ENCODE measurements at places on chromosomes 11 and 22.
A peak's percentile ranks its signal among the peaks of the same experiment; 100 is the strongest.

DNA sequence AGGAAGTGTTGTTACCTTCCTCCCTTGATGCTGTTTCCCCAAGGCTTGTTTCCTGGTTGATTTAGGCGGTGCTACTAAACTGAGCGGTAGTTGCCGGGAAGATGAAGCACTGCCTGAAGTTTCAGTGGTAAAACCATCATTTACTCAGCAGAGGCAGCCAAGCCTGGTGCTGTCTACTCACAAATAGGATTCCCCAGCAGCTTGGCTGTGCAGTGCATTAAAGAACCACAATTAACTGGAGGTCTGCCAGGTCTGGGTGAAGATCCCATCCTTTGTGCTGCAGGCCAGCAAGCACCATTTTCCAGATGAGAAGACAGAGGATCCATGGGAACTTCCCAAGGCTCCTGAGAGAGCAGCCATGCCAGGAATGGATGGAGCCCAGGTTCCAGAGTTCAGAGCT lies 231.9 kb upstream of the E2F8 start:
- DNase-seq = no peak

GRCh38 chr11:121466063-121466794 lies 13.5 kb upstream of the SORL1-AS1 start:
- peak; percentile 75 for DNase-seq

GRCh38 chr22:20456722-20457076 lies 19.1 kb upstream of the SCARF2 start:
- no peak for DNase-seq

DNA sequence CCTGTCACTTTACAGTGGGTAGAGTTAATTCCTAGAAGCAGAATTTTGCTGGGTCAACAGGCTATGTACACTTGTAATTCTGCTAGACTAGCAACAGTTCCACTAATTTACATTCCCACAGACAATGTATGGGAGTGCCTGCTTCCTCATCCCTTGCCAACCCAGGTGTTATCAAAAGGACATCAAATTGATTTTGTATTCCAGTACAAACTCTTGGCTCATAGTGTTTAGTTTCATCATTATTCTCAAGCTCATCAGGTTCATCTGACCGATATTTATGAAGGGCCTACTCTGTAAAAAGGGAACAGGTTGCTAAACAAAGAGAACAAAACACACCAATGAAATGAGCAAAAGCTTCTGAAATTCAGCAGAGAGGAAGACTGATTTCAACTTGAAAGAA lies 30.7 kb downstream of the PITPNB start:
- no peak for DNase-seq

DNA sequence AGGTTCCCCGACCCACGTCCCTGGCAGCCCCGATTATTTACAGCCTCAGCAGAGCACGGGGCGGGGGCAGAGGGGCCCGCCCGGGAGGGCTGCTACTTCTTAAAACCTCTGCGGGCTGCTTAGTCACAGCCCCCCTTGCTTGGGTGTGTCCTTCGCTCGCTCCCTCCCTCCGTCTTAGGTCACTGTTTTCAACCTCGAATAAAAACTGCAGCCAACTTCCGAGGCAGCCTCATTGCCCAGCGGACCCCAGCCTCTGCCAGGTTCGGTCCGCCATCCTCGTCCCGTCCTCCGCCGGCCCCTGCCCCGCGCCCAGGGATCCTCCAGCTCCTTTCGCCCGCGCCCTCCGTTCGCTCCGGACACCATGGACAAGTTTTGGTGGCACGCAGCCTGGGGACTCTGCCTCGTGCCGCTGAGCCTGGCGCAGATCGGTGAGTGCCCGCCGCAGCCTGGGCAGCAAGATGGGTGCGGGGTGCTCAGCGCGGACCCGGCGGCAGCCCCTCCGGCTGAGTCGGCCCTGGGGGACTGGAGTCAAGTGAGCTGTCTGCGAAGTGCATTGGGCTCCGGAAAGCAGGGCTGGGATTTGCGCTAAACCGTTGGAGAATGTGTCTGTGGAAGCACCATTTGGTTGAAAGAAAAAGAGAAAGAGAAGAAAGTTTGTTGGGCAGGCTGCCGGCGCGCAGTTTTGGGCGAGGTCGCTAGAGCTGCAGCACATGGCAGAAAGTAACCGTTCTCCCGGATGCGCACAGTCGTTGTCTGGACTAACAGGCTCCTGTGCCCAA lies at the start of gene CD44:
Gene CD44, plus strand, starts transcription at position 229 of the 779 bp plus-strand sequence. Its CDS starts 133 bp downstream, at position 362.
- peak; percentile 94 for DNase-seq

DNA sequence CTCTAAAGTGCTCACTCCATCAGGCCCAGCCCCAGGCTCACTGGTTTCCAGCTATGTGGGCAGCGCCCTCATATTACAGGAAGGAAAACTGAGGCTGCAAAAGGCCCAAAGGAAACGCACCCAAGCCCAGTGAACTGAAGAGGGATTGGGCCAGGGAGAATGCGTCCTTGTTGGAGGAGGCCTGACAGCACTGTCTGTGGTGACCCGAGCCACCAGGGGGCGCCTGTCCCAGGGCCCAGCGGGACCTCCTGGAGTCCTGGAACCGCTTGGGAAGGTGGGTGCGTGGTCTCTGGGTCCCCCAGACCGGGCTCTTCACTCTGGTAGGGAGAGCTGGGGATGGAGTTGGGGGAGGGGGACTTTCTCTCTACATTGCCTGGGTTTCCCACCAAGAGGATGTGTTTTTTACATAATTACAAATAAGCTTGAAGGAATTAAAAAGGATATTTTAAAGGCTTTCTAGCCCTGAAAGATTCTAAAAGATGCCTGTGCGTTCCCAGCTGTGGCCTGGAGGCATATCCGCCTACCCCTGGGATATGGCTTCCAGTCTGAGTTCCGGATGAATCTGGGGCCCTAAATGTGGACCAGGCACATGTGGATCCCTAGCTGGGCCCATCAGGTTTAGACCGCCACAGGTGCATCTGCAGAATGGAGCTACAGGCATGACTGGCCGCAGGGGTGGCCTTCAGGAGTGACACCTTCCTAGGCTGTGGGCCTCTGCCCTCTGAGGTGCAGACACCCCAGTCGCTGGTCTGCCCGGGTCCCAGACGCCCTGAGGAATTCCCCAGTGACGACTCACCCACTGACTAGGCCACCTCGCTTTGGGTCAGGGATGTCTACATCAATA lies 4.2 kb downstream of the SPI1 start:
- peak; percentile 84 for DNase-seq

DNA sequence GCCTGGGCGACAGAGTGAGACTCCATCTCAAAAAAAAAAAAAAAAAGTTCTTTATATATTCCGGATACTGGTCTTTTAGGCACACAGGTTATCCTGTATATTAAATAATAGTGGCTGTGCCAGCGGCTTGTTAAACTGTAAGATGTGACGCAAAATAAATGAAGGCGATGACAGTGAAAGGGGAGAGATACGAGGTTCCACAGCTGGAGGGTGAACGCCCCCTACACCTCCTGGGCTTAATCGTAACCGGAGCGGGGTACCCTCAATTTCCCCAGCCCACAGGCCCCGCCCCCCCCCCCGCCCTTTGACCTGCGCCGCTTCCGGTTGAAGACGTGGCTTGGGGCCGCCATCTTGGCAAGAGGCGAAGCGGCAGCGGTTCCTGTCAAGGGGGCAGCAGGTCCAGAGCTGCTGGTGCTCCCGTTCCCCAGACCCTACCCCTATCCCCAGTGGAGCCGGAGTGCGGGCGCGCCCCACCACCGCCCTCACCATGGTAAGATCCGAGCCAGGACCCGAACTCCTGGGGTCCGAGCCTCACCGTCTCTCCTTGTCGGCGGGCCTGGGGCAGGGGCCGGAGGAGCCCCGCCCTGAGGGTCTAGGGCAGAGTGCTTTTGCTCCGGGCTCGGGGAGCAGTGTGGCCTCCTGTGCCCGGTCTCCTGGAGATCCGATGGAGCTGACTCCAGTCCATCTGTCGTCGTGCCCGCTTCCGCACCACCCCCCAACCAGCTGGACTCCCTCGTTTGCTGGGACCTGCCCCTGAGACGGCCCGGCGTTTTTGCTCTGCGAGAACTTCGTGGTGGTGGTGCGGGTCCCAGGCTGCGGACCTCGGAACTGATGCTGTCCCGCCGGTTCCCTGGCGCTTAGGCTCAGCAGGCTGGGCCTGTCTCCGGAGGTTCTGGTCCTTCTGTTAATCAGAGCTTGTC lies at the start of gene ARCN1:
Gene ARCN1, plus strand, starts transcription at position 349 of the 920 bp plus-strand sequence. Its CDS starts 139 bp downstream, at position 488.
- DNase-seq = peak; percentile 76

GRCh38 chr11:57338142-57338541 lies at the start of gene P2RX3:
Gene P2RX3, plus strand, starts transcription at chr11:57338352. Its CDS starts 199 bp downstream, at chr11:57338551.
- no peak for DNase-seq

DNA sequence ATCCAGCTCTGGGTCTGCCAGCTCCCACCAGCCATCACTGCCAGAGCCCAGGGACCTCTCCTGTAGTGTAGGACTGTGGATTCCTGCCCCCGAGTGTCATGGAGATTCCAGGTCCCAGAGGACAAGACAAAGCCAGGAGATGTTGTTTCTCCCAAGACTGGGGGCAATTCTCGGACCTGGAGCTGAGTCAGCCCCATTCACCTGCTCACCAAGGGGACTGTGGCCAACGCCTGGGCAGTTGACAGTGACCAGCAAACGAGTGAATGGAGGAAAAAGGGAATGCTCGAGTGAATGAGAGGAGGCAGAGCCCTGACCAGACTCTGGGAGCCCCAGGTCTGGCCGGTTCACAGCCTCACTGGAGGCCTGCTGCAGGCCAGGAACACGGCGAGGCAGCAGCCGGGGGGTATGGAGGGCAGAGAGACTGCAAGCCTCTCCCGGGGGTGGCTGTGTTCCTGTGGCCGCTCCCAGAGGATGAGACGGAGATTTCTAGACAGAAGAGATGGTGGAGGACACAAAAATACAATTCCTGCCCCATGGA lies 61.3 kb upstream of the PRR5 start:
- no peak for DNase-seq

GRCh38 chr11:74731301-74732094 lies at the start of gene CHRDL2:
Gene CHRDL2, minus strand, starts transcription at chr11:74731426. Its CDS starts 538 bp downstream, at chr11:74730888.
- no peak for DNase-seq

GRCh38 chr22:44677871-44678555 lies 24.0 kb upstream of the PRR5 start:
- DNase-seq = no peak

- peak; percentile 40 for DNase-seq
These were observed 61.7 kb downstream of the PARVB start for GRCh38 chr22:44085743-44086270.

DNA sequence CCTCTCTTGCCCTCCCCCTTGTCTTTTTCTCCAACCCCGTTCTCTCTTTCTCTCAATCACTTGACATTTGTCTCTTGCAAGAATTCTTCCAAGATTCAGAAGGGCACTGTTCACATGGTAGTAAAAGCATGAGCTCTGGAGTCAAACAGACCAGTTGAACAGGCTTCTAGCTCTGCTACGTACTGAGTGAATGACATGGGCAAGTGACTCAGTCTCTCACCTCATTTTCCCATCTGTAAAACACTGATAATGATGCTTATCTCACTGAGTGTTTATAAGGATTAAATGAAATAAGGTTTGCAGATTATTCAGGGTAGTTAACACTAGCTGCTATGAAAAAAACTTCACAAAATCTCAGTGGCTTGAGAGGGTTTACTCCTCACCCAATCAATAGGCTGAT lies 5.9 kb upstream of the IL10RA start:
- no peak for DNase-seq

DNA sequence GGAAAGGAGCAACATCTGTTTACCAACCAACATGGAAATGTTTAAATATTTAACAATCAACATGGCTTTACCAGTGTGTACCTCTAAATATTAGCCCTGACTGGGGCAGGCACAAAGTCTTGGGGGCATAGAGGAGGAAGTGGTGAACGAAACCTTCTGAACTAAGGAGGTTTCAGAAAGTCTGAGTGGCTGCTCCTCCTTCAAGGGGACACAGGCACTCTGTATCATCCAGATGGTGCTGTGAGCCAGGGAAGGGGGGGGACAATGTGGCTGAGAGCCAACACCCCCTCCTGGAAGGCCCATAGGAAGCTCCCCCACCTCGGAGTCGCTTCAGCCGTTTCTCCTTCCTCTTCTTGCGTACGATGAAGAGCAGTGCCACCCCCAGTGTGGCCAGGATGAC lies 107.7 kb downstream of the CEP164 start:
- DNase-seq = no peak

GRCh38 chr11:73258104-73259035 lies 13.8 kb upstream of the P2RY6 start:
- DNase-seq = no peak

GRCh38 chr11:2447951-2448650 lies 3.3 kb downstream of the KCNQ1 start:
- no peak for DNase-seq

DNA sequence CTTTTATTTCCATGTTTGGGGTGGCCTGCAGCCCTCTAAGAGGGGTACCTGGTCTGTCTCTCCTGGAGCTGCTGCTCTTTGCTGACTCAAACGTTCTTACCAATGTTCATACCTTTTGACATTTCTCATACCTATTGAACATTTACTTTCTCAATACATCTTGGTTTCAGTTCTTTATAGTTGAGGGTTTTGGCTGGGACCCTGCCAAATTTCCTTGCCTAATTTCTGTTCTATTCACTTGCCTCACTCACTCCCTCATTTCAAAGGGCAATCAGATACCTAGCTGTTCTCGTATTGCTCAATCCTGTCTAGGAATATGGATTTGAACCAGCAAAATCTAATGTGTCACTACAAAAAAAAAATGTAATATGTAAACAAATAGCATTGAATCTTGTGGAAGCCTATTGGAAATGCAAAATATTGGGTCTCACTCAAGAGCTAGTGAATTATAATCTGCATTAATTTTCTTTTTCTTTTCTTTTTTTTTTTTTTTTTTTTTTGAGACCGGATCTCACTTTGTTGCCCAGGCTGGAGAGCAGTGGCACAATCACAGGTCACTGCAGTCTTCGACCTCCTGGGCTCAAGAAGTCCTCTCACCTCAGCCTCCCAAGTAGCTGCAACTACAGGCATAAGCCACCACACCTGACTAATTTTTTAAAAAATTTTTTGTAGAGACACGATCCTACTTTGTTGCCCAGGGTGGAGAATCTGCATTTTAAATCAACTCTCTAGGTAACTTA lies 7.5 kb downstream of the OR6M1 start:
- DNase-seq = no peak

- DNase-seq = no peak
These were observed 32.4 kb upstream of the EED start for GRCh38 chr11:86212019-86212611.

DNA sequence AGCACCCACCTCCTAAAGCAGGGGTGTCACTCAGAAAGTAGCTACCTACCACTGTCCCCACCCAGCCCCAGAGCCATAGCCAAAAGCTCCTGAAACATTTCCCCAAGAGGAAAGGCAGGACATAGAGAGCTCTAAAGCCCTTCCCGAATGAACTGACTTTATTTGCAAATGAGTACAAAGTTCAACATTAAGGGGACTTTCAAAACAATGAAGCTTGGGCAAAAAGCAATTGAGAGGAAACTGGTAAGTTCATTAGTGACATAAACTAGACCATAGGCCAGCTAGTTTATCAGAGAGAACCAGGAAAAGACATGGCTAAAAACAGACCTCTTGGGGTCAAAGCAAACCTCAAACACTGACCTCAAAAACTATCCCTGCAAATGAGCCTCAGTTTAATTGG lies 72.7 kb downstream of the IGLL5 start:
- DNase-seq = no peak

DNA sequence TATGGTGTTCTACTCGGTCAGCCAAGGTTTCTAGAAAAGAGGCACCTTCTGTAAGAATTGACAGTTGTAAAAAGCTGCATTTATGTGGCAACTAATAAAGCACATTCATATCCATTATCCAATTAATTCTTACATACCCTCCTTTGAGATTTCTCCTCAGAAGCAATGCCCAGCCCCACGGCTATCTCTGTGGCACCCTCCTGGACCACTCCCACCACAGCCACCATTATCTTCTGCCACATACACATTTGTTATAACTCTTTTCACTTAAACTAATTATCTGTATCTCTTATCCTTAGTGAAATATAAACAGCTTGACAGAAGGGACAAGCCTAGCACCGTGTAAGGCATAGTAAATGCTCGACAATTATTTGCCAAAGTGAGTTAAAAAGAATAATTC lies 48.5 kb downstream of the PAK1 start:
- DNase-seq = no peak
